ENCODE measurements at places on chromosomes 13 and 19.

GRCh38 chr13:53800011-53800410, 771.4 kb downstream of the OLFM4 start:
- DNase-seq, result no peak

GRCh38 chr19:19031891-19032290, 1.4 kb downstream of the SUGP2 start:
- no peak for DNase-seq

GRCh38 chr13:113882716-113883115, 18.8 kb upstream of the GAS6 start:
- DNase-seq, result no peak

DNA sequence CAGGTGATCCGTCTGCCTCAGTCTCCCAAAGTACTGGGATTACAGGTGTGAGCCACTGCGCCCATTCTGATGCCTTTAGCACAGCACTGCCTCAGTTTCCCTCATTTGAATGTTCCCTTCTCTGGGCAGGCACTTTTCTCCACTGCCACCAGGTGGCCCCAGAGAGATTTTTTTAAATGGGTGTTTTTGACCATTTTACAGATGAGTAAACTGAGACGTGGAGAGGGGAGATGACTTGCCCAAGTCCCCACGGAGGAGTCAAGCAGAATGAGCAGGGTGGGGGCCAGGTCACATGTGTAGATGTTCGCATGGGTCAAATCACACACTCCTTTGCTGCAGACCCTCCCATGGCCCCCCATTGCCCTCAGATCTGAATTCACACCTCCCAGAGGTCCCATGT, 3.2 kb upstream of the PDE4C start:
- DNase-seq, result no peak

- peak; percentile 48 for DNase-seq
Observed at GRCh38 chr19:39403331-39404312, 3.0 kb upstream of the ZFP36 start.

- no peak for DNase-seq
Observed at GRCh38 chr19:17581211-17581874, 25.9 kb downstream of the COLGALT1 start.

GRCh38 chr19:6374711-6375410, 872 bp downstream of the PSPN start:
- DNase-seq, result no peak

GRCh38 chr19:3985643-3986259, 488 bp upstream of the EEF2 start:
- DNase-seq, result no peak

- DNase-seq, result peak; percentile 63
Observed at GRCh38 chr13:27171244-27171826, at the start of gene USP12. Gene USP12, minus strand, starts transcription at chr13:27171811. Its CDS starts 172 bp downstream, at chr13:27171639.

- DNase-seq, result no peak
Observed at GRCh38 chr13:41554626-41555386, 97.5 kb downstream of the RGCC start.

DNA sequence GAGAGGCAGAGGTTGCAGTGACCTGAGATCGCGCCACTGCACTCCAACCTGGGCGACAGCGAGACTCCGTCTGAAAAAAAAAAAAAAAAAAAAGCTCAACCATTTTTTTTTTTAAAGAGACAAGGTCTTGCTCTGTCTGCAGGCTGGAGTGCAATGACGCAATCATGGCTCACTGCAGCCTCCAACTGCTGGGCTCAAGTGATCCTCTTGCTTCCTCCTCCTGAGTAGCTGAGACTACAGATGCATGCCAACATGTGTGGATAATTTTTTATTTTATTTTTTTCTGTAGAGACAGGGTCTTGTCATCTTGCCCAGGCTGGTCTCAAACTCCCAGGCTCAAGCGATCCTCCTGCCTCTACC, 10.3 kb downstream of the EHD2 start:
- DNase-seq, result no peak

DNA sequence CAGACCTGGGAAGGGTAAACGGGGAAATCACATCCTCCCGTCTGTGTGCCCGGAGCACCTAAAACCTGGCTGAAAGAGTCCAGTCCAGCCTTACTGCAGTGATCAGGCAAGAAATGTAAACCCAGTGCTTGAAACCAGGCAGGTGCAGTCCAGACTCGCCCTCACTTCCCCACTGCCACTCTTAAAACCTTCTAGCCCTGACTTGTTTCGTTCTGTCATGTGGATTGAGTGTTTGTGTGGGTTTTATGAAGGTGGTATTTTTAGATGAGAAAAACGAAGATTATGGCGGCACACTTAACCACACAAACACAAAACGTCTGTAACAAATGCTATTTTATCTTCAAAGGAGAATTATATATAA, 839 bp upstream of the CKAP2 start:
- peak; percentile 58 for DNase-seq

GRCh38 chr13:79711631-79712030, 230.7 kb downstream of the NDFIP2 start:
- no peak for DNase-seq

GRCh38 chr13:103794526-103794925, 728.3 kb upstream of the SLC10A2 start:
- DNase-seq, result no peak

GRCh38 chr13:101875717-101876393, 423.4 kb downstream of the ITGBL1 start:
- peak; percentile 99 for DNase-seq

- no peak for DNase-seq
Observed at GRCh38 chr13:40127476-40127875, 472.0 kb downstream of the COG6 start.

DNA sequence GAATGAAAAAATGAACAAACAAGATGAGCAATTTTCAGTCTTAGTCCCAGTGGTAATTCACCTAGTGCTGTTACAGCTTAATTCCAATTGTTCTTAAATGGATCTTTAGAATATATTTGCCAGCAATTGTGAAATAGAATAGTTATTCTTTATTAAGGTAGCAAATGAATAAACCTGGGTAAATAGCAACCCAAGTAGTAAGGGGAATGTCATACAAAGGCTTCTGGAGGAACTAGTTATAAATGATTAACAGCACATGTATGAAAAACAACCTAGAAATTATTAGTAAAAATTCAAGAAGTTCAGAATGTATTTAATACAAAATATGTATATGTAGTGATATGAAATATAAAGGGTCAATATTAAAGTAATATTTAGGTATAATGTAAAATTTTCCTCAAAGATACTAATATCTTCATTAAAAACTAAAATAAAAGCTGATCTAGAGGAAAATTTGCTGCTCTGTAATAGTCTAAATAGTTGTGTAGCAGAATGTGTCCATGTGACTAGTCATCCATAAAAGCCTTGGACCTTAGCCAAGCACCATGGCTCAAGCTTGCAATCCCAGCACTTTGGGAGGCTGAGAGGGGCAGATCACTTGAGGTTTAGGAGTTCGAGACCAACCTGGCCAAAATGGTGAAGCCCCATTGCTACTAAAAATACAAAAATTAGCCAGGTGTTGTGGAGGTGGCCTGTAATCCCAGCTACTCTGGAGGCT, 535.9 kb upstream of the ATXN8OS start:
- DNase-seq, result no peak

GRCh38 chr19:18074192-18074591, 12.5 kb downstream of the IL12RB1 start:
- DNase-seq, result no peak

DNA sequence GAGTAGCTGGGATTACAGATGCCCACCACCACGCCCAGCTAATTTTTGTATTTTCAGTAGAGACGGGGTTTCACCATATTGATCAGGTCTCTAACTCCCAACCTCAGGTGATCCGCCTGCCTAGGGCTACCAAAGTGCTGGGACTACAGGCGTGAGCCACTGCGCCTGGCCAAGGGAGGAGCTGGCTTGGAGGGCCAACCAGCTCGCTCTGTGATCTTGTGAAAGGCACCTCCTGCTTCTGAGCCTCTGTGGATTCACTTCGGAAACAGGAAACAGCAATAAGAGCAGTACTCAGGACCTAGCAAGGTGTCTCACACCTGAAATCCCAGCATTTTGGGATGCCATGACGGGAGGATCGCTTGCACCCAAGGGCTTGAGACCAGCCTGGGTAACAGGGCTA, 2.0 kb upstream of the ELL start:
- no peak for DNase-seq

- no peak for DNase-seq
Observed at GRCh38 chr13:27257233-27257568, 5.8 kb downstream of the RPL21 start.

GRCh38 chr13:61960981-61961380, 545.3 kb upstream of the PCDH20 start:
- no peak for DNase-seq

GRCh38 chr19:31530781-31531180, 181.5 kb upstream of the TSHZ3 start:
- no peak for DNase-seq

All from NCI-H748 treated with DMSO at 0.1 percent for 48 hours (cell line).